Substantia nigra (tissue), 51 donors: ENCODE measurements at places on chromosomes 2 and 18.
A peak's percentile ranks its signal among the peaks of the same experiment; 100 is the strongest.

GRCh38 chr2:60867007-60867406 is 14.4 kb upstream of the REL start:
- no peak for DNase-seq

GRCh38 chr2:15238028-15238427 is 323.1 kb downstream of the NBAS start:
- no peak for DNase-seq

DNA sequence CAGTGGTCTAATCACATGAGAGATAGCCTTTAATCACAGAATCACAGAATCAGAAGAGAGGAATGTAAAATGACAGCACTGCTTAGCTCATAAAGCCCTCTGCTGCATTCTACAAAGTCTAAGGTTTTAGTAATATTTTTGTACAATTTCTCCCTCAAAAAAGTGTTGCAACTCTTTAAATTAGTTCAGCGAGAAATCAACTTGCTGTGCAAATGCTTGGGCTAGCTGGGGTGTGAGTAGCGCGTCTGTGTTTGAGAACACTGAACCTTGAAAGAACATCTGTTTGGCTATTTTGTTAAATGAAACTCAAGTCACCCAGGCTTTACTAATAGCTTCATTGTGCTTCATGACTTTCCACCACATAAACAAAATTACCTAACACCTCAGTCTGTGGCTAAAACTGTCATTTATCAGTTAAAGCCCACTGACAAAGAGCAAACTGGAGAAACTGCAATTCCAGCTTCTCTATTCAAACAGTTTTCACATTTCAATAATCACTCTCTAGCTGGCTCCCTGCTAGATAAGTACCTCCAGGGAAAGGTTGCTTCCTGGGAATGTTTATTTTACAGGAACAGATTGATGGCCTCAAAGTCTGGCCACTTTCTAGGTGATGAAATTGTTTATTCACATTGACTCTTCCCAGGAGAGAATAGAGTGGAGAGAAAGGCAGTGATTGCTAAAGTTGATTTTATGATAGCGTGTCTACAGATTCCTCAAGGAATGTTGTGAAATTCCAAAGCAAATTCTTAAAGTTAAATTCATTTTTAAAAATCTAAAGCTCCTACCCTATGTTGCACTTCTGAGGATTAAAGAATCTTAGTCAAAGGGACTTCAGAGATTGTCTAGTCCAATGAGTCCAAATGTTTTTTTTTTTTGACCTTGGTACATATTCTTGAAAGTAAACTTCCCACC is 36.0 kb upstream of the STAT1 start:
- no peak for DNase-seq

DNA sequence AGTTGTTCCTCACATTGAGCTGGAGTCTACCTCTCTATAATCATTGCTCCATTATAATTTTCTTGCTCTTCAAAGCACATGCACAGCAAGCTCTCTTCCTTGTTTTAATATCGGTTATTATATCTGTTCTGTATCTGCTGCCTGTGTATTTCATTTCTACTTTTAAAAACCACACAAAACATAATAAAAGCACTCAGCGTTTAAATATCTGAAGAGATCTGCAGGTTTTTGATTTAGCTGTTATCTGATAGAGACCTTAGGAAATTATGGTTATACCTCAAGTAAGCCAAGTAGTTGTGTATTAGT is 49.0 kb downstream of the SERPINB7 start:
- no peak for DNase-seq

DNA sequence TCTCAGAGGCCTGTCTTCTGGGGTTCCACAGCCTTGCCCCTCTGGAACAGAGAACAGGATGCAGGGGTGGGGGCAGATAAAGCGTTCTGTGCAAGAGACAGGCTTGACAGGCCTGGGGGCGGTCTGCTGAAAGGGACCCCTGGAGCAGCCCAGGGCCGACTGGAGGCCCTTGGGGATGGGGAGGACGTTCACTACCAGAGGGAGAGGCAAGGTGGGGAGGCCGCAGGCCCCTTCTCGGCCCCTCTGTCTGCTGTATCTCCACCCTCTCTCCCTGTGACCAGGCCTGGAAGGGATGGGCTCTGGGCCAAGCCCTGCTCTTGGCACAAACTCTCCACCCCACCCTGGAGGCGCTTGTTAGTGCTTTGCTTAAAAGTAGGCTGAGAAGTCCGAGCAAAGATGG is 27.3 kb upstream of the INHBB start:
- DNase-seq: peak; percentile 10

GRCh38 chr2:15971831-15972522 is 31.6 kb downstream of the MYCN start:
- no peak for DNase-seq

GRCh38 chr2:181658444-181658843 is 1.5 kb upstream of the CERKL start:
- no peak for DNase-seq

DNA sequence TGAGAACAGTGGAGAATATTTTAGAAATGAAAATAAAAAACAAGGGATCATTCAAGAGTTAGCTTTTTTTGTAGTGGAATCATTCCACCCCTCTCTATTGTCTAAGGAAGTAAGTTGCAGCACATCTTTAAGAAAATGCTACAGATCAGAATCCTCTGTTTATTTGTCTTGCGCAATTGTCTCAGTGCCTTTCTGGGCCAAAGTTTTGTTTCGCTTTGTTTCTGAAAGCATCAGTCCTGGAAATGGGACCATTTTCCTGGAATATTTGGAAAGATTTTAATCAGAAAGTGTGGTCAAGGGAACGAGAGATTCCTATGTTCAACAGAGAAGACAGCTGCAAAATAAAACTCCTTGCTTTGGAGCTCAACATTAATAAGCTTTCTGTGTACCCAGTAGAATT is 74.0 kb downstream of the NRXN1 start:
- no peak for DNase-seq

GRCh38 chr2:78154586-78154985 is 632.4 kb upstream of the LRRTM4 start:
- DNase-seq: no peak

DNA sequence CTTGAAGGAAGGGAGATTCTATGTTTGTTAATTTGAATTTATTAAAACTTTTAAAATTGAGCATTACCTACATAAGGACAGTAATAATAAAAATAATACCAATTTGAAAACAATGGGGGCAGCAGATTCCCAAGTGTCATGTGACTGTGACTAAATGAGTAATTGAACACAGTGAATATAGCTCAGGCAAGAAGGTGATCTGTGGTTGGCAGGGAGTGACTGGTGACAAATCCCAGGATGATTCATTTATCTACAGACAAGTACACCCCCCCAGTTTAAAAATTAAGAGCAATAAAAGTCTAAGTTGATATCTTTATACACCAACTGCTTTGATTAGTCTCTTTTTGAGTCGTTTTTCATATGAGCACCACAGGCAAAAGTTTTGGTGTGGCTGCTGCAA is 299.5 kb downstream of the ARHGAP15 start:
- no peak for DNase-seq

DNA sequence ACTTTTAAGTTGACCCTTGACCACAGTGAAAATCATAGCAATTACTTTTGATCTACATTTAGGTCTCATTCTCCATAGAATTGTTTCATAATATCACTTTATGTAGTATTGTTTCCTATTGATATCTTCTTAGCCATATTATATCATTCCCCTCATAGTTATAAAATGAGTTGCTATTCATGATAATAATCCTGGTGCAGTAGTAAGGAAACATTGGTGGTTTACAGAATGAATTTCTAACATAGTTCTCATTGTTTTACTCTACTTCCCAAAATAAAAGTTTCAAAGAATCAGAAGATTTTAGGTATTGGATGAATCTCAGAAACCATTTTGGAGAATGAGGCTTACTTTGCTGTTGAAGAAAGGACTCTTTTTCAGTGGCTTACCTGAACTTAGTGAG is 246.0 kb downstream of the PARD3B start:
- no peak for DNase-seq

DNA sequence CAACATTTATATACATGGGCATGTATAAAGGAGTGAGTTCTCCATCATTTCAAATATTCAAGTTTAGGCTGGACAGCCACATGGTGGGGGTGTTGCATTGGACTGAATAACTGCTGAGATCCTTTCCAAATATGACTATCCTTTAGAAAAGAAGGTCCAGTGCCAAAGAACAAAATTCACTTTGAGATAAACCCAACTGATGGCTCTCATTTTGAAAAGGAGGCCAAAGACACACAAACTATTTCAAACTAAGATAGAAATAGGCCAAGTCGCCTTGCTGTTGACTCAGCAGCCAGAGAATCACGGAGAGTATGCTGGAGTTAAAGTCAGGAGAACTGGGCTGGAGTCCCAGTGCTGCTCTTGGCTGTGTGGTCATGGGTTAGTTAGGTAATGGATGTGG is 204.5 kb upstream of the LRATD1 start:
- DNase-seq: no peak

GRCh38 chr2:145690183-145690778 is 1170.4 kb upstream of the ZEB2 start:
- no peak for DNase-seq
